Central memory CD4-positive, alpha-beta T cell (primary cell): ENCODE measurements at places on chromosomes 5 and 9.

- DNase-seq = no peak
Measured at GRCh38 chr5:180523629-180524466, 29.7 kb downstream of the CNOT6 start.

- DNase-seq = no peak
Measured at GRCh38 chr5:179680780-179681401, at the start of gene CBY3. Gene CBY3, minus strand, starts transcription at chr5:179681034. Its CDS starts 116 bp downstream, at chr5:179680918.

- DNase-seq = no peak
Measured at GRCh38 chr5:153543959-153544470, 53.5 kb downstream of the GRIA1 start.

GRCh38 chr5:144206141-144206540 is 35.5 kb downstream of the KCTD16 start:
- no peak for DNase-seq

- no peak for DNase-seq
Measured at GRCh38 chr5:131204964-131205363, 34.2 kb downstream of the LYRM7 start.

DNA sequence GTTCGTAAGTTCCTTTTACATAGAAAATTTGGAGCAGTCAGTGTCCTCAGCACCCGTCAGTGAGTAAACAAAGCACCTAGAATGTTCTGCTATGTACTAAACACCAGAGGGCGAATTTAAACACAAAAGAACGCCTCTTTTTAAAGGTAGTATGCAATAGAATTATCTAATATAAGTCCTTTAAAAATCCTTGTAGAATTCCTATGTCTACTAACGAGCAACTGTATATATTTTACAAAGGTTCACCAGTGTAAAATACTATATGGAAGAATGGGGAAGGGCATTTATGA is 499 bp upstream of the TMEM232 start:
- no peak for DNase-seq

GRCh38 chr5:139557811-139558210 is 3.3 kb upstream of the UBE2D2 start:
- DNase-seq = no peak

- no peak for DNase-seq
Measured at GRCh38 chr9:36956908-36957307, 77.2 kb downstream of the PAX5 start.

- no peak for DNase-seq
Measured at GRCh38 chr9:88258024-88258423, 119.7 kb upstream of the SPATA31C2 start.

GRCh38 chr5:171675511-171675910 is 110.1 kb upstream of the SMIM23 start:
- DNase-seq = no peak

GRCh38 chr5:180982008-180982741 is 6.5 kb upstream of the BTNL3 start:
- DNase-seq = no peak

- DNase-seq = no peak
Measured at GRCh38 chr5:179241175-179241574, 104.1 kb downstream of the ADAMTS2 start.

- no peak for DNase-seq
Measured at GRCh38 chr9:77514886-77515711, 133.0 kb downstream of the GNA14 start.

DNA sequence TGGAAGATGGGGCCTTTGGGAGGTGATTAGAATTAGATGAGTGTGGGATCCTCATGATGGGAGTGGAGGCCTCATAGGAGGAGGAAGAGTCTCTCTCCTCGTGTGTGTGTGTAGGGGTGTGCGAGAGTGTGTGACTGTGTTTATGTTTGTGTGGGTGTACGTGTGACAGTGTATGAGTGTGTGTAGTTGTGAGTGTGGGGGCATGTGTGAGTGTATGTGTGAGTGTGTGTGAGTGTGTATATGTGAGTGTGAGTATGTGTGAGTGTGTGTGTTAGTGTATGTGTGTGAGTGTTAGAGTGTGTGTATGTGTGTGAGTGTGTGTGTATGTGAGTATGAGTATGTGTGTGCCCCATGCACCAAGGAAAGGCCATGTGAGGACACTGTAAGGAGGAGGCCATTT is 68.2 kb upstream of the SMIM15 start:
- DNase-seq = no peak

- no peak for DNase-seq
Measured at GRCh38 chr9:16192403-16193017, 639.7 kb downstream of the CCDC171 start.

- no peak for DNase-seq
Measured at GRCh38 chr5:72412283-72413055, 92.3 kb downstream of the PTCD2 start.

GRCh38 chr5:158162479-158163034 is 303.6 kb upstream of the CLINT1 start:
- DNase-seq = no peak

DNA sequence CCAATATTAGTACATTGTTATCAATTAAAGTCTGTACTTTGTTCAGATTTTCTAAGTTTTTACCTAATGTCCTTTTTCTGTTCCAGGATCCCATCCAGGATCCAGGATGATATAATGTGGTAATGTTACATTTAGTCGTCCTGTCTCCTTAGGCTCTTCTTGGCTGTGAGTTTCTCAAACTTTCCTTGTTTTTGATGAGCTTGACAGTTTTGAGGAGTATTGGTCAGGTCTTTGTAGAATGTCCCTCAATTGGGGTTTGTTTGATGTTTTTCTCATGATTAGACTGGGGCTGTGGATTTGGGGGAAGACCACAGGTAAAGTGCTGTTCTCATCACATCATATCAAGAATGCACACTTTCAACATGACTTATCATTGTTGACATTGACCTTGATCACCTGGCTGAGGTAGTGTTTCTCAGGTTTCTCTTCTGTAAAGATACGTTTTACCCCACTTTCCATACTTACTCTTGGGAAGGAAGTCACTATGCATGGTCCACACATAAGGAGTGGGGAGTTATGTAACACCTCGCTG is 9.6 kb downstream of the NDFIP1 start:
- no peak for DNase-seq

DNA sequence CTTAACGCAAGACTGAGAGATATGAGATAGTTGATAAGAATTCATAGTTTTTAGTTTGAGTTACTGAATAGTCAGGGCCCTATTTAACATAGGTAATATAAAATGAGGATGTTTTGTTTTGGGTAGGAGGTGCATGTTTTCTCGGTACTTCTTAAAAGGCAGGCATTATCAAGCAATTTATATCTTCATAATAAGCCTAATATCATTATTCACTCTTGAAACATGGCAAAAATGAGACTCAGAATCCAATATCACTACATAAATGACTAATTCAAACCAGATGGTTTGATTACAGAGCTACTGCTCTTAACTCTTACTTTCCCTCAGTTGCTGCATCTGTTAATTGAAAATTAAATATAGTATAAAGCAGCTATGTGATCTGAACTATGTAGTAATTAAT is 2038.7 kb downstream of the EFNA5 start:
- DNase-seq = no peak

GRCh38 chr5:80067016-80067415 is 31.9 kb downstream of the THBS4 start:
- no peak for DNase-seq

- DNase-seq = no peak
Measured at GRCh38 chr9:135077497-135078200, 9.8 kb upstream of the OLFM1 start.
